ACHN (cell line): ENCODE measurements at places on chromosomes 5 and 9.

DNA sequence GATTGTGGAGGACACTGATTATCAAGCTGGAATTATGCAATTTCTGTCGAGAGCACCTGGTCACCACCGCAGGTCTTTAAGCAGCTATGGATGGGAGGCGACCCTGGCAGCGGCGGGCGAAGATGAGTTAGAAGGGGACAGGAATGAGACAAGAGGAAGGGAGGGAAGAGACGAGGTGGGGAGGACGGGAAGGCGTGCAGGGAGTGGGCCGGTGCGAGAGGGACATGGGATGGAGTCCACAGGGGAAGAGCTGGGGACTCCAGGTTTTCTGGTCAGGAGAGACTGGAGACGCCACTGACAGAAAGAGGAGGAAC, 192.3 kb downstream of the MELK start:
- DNase-seq = no peak

- no peak for DNase-seq
These were observed 22.4 kb upstream of the NCS1 start for GRCh38 chr9:130149654-130150286.

DNA sequence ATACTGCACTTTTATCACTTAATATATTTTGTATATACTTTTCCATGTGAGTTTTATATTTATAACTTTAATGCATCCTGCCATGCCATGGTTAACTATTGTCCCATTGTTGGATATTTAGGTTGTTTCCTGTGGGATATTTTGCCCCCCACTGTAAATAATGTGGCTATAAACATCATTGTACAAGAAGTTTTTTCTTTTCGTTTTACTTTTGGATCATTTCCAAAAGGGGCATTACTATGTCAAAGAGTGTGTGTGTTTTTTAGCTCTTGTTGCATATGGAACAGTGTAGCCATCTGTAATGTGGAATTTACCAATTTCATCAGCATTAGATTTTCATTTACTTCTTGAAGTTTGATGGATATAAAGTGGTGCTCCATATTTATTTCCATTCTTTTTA, 13.3 kb downstream of the ITGA2 start:
- no peak for DNase-seq

- DNase-seq = no peak
These were observed 86.9 kb downstream of the UBE2QL1 start for GRCh38 chr5:6535594-6535993.

GRCh38 chr5:156914371-156914737, 48.7 kb downstream of the TIMD4 start:
- DNase-seq = no peak

- no peak for DNase-seq
These were observed 11.1 kb downstream of the GPR21 start for GRCh38 chr9:123044586-123044985.

- DNase-seq = peak; percentile 23
These were observed 209.3 kb downstream of the ROR2 start for GRCh38 chr9:91740701-91741100.

- no peak for DNase-seq
These were observed 22.0 kb upstream of the ANKRD34B start for GRCh38 chr5:80592105-80592504.

GRCh38 chr9:108684288-108685025, 171.3 kb downstream of the ACTL7B start:
- no peak for DNase-seq

- DNase-seq = no peak
These were observed 27.4 kb upstream of the TMC1 start for GRCh38 chr9:72494051-72494450.

- DNase-seq = no peak
These were observed 93.9 kb downstream of the YIPF5 start for GRCh38 chr5:144076521-144077083.

- DNase-seq = no peak
These were observed 31.3 kb downstream of the FGF1 start for GRCh38 chr5:142654578-142655058.

- no peak for DNase-seq
These were observed 23.3 kb downstream of the SMIM23 start for GRCh38 chr5:171808951-171809350.

DNA sequence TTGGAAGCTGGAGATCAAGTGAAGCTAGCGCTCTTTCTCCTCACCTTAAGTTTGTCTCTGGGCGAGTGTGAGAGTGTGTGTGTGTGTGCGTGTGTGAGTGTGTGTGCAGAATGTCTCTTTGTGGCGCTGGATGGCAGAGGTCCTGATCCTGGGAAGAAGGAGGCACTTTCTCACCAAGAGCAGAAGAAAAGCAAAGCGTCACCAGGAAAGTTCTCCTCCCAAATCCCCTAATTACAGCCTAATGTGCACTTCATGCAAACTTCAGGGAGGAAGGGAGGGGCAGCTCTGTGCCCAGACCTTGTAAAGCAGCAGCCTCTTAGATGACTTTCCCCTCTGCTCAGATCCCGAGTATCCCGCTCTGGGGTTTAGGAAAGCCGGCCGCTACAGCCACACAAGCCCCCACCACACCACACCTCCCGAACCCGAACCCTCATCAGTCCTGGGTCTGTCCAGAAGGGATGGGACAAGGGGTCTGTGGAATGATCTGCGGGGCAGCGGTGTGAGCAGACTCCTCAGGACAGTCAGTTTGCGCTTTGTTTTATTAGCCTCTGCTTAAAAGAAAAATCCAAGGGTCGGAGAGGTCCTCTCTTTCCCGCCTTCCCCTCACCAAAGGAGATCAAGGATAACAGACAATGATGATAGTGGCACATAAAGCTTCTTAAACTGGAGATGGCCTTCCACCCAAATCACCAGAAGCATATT, at the start of gene HAPLN1:
Gene HAPLN1, minus strand, starts transcription at position 20 of the 702 bp plus-strand sequence. CDS start 47,332 bp downstream, outside the sequence.
- no peak for DNase-seq

DNA sequence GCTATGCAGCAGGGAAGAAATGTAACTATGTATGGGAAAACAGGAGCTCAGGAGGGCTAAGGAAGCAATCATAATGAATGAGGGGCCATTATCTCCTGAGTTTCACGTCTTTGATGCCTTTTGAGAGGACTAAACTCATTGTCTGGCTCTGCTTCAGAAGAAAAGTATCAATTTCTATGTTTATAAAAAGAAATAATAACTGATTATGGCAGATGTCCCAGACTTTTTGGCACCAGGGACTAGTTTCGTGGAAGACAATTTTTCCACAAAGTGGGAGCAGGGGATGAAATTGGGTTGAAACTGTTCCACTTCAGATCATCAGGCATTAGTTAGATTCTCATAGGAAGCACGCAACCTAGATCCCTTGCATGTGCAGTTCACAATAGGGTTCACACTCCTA, 8.7 kb upstream of the IL7R start:
- DNase-seq = no peak

DNA sequence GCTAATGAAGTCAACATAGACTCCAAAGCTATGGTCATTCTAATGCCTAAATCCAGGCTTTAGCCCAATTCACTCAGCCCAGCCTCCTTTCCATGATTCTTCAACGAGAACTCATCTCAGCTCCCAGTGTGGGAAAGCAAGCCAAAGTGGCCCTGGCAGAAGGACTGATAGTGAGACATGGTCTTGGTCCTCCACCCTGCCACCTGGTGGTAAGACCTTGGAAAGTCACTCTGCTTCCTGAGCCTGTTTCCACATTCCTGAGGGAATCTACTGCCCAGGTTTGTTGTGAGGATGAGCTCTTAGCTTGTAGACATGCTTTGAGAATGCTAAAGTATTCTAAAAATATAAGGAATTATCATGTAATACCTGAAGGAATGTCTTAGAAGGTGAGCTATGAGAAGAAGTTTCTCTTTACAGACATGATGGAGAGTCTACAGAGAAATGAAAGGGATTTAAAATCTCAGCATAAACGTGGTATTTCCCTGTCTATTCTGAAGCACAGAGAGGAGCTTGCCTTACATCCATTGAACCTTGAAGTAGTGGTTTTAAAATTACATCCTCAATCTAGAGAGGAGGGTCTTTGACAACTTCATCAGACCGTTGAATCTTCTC, 173.5 kb downstream of the TRIM32 start:
- peak; percentile 65 for DNase-seq
